ENCODE measurements at places on chromosomes 12 and 14.

DNA sequence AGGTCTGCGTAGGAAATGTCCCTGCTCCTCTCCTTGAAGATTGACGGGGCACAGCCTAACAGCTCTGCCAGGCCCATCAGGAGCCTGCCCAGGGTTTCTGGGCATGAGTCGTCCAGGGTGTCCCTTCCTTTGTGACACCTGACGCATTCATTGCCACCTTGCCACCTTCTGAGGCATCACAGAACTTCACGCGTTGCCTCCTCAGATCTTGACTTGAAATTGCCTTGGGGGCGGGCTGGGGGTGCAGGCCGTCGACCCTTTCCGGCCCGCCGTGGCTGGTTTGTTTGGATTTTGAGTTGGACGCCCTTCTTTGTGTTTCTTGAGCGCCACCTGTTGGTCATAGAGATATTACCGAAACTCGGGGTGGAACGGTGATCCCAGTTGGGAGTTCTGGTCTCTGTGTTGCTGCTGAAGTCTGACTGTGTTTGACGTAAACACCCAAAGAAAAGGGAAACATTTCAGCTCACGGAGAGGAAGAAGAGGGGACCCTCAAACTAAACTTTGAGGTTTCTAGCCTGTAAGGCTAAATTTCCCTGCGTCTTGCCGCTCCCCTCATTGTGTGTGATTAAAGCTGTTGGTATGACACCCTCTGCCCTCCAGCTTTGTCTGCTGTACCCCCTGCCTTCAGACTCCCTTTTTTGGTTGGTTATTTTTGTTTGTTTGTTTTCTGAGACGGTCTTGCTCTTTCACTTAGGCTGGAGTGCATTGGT lies 44.6 kb downstream of the MLXIP start:
- DNase-seq: peak; percentile 29

DNA sequence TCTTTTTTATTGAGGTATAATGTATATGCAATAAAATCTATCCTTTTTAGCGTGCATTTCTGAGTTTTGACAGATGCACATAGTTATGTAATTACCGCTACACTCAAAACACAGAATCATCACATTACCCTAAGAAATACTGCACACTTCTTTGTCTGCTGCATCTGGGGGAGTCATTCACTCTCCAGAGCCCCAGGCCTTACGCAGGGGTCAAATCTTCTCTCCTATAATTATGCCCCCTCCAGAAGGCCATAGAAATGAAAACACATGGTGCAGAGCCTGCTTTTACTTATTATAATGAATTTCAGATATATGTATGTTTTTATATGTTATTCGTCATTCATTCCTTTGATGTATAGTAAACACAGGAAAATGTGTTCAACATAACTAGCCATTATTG lies 296.5 kb upstream of the TMEM132C start:
- no peak for DNase-seq

DNA sequence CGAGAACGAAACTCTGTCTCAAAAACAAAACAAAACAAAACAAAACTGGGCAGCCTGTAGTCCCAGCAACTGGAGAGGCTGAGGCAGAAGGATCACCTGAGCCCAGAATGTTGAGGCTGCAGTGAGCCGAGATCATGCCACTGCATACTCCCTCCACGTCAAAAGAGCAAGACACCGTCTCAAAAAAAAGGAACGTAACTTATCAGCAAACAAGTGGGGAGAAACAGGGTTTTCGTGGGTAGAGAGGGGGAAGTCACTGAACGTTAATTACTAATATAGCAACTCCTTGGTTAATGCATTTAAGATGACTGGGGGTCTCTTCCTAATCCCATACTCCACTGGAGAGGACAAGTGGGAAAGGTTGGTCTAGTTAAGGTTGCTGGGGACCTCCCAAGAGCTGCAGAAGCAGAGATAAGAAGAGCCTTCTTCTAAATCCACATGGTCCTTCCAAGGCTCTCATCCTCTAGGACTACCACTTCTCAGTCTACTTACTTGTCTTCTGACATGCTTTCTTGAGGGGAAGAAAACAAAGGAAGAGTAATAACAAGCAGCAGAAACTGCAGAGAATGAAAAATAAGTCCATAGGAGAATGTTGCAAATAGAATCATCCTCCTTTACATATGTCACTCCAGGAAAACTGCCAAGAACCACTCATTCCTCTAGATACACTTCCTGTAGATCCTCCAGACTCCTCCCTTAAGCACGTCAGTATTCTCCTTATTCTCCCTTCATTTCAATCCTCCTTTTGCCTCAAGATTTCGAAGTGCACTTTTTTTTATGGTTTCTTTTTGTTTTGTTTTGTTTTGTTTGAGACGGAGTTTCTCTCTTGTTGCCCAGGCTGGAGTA lies 5.8 kb downstream of the NUMB start:
- no peak for DNase-seq

DNA sequence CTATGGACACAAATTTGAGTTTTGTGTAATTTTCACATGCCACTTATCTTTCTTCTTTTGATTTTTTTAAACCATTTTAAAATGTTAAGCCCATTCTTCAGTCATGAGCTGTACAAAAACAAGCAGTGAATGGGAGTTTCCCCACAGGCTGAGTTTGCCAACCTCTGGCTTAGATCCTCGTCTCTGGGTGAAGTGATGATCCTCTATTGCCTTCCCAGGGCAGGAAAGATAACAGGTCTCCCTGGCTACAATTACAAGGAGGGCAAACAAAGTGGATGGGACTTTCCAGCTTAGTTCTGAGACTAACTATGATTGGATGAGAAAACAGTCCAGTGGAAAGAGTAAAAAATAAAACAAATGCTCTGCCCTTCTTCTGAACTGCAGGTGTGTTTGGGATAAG lies 203.7 kb downstream of the SPTSSA start:
- no peak for DNase-seq

GRCh38 chr12:106585105-106585520 lies 2.3 kb downstream of the RFX4 start:
- no peak for DNase-seq

DNA sequence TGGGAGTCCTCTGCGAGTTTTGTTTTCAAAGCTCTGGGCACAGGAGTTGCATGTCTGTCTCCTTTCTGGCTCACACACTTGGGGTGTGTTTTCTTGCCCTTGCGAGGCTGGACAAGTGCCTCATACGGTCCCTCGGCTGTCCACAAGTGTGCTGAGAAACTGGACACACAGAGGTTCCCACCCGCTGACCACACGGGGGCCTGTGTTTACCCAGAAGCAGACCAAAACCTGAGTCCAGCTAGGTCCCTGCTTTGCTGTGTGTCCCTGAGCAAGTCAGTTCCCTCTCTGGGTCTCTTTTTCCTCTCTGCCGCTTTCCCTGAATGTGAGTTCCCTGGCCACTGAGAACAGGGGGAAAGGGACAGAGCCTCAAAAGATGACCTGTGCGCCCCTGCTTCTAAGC lies 678 bp upstream of the OAS2 start:
- no peak for DNase-seq

- DNase-seq: no peak
Measured at GRCh38 chr12:108563804-108564151, 1.4 kb downstream of the ISCU start.

- DNase-seq: no peak
Measured at GRCh38 chr12:18690653-18691052, 47.2 kb downstream of the PLCZ1 start.

GRCh38 chr14:21852061-21852664 lies 178.5 kb upstream of the OR4E1 start:
- no peak for DNase-seq

- no peak for DNase-seq
Measured at GRCh38 chr14:104544362-104544961, 35.1 kb upstream of the C14orf180 start.

DNA sequence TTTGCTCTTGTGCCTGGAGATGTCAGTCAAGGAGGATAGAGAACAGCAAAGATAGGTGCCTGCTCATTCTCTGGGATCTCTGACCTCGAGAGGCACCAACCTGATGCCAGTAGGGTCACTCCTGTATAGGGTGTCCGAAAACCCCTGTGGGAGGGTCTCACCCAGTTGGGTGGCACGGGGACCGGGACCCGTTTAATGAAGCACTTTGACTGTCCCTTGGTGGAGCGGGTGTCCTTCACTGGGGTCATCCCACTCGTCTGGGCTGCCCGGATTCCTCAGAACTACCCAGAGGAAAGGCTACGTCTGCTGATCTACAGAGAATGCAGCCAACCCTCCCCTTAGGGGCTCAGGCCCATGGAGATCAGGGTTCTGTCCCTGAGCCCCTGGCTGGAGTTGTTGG lies 157.6 kb downstream of the CAPZA3 start:
- no peak for DNase-seq

DNA sequence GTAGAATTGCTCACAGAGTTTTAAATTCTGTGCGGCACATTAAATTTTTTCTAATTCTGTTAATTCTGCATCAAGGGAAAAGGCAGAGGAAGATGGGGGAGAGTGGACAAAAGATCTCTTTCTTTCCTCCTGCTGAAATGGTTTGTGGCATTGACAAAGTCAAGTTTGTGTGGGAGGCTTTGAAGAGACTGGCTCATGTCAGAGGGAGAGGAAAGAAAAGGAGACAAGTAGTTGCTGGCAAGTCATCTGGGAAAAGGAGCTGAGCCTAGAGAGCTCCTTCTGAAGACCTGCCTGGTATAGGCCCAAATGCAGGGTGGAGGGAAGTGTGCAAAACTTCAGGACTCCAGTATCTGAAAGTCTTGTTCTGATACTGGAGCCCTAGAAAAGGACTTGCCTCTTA lies 36.3 kb downstream of the TTLL5 start:
- DNase-seq: no peak

DNA sequence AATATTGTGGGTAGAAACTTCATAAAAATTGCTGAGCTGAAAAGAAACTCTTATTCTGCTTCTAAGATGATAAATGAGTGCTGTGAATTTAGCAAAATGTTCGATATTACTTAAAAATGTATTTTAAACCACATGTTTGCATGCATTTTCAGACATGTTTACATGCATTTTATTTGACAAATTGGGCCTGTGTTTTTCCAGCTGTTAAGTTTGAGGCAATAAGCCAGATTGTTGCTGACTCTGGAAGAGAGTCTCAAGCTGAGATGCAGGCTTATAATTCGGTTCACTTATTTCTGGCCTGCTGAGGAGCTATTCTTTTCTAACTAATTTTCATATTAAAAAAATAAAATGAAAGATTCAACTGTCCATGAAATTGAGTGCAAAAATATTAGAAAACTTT lies 110.1 kb downstream of the SYNE2 start:
- no peak for DNase-seq

GRCh38 chr14:81802341-81802740 lies 268.7 kb upstream of the SEL1L start:
- DNase-seq: no peak

DNA sequence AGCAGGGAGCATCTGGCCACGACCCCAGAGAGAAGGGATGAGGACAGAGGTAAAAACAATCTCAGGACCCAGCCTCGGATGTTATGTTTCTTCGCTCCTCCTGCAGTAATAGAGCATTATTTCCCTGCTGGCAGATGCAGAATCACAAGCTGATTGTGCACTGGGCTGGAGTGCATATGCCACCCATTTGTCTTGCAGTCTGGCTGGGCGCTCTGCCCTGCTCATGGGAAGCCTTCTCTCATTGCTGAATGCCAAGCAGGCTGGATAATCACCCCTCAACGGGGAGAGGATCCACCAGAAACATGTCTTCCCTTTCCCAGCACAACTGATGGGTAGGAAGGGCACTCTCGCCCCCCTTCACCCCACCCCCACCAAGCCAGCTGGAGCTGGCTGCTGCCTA lies 8.5 kb upstream of the VASH1 start:
- DNase-seq: no peak

GRCh38 chr12:113158439-113159203 lies 9.1 kb downstream of the CFAP73 start:
- no peak for DNase-seq

GRCh38 chr14:81485781-81486180 lies 47.9 kb downstream of the SEL1L start:
- no peak for DNase-seq

DNA sequence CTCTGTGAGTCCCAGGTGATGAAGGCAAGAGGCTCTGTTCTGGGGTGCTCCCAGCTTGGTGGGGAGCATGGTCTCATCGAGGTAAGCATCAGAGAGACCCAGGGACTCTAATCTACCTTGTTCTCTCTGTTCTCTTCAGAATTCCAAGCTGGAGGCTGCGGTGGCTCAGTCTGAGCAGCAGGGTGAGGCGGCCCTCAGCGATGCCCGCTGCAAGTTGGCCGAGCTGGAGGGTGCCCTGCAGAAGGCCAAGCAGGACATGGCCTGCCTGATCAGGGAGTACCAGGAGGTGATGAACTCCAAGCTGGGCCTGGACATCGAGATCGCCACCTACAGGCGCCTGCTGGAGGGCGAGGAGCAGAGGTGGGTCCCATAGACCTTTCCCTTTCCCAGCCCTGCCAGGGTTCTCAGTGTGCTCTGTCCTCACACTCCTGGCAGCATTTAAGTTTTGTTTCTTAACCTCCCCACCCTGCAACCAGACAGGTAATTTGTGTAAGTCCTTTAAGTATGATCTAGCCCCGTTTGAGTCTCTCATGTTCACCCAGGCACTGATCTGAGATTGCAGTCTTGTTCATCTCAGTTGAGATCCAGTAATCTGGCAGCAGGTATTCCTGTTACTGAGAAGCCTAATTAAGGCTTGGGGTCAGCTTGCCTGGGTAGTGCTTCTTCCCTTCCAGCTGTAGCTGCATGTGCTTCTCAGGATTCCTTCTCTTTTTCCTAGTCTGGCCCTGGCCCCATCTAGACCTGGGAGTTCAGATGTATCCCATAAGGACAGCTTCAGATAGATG lies 14.8 kb upstream of the KRT81 start:
- no peak for DNase-seq

- no peak for DNase-seq
Measured at GRCh38 chr12:93186131-93186530, 191.6 kb upstream of the NUDT4 start.

DNA sequence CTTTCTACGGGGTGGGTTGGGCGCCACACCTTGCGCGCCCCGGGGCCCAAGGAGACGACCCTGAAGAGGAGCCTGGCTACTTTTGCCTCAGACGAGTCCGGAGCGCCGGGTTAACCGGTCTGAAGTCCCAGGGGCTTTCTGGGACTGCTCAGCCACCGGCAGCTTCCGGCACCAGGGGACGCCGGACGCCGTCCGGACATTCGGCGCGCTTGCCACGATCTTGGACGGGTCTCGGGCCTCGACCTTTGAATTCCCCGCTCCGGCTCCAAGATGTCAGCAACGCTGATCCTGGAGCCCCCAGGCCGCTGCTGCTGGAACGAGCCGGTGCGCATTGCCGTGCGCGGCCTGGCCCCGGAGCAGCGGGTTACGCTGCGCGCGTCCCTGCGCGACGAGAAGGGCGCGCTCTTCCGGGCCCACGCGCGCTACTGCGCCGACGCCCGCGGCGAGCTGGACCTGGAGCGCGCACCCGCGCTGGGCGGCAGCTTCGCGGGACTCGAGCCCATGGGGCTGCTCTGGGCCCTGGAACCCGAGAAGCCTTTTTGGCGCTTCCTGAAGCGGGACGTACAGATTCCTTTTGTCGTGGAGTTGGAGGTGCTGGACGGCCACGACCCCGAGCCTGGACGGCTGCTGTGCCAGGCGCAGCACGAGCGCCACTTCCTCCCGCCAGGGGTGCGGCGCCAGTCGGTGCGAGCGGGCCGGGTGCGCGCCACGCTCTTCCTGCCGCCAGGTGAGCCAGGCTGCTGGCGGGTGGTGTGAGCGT lies at the start of gene ACOT4:
TSS of gene ACOT4 (plus strand) at position 184 of the 760 bp plus-strand sequence. CDS start at position 271, 87 bp downstream.
- no peak for DNase-seq
